Iris pigment epithelial cell (primary cell): ENCODE measurements at places on chromosomes 1 and 21.

DNA sequence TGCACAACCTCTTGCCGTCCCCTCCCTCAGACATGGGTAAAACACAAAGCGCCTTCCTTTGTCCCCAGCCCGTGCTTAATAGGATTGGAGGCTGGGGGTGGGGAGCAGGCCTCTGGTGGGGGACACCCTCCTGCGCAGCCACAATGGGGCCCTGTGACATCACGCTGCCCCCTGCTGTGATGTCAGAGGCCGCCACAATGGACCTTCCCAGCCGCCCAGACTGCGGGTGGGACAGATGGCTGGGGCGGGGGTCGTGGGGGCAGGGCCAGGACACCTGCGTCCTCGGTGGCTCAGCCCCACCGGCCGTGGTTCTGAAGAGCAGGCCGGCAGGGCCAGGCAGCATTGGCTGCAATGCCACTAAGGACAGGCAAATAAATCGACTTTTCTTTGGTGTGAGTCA lies 39.9 kb downstream of the EPHA2 start:
- DNase-seq, result no peak

GRCh38 chr1:214066190-214066589 lies 78.4 kb downstream of the PROX1 start:
- no peak for DNase-seq

DNA sequence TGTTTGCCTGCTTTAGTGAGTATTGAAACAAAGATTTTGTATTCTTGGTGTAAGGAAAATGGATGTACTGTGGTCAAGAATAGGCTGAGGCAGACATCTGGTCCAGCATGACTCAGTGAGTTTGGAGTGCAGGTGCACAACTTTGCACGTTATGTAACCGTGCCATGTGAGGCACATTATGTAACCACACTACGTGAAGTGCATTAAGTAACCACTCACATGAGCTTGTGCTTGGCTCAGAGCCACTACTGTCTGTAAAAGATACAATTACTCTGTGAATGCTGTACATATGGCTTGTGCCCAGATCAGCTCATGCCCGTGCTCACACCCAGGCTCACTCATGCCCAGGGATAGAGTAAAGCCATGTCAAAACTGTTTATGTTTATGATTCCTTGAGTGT lies 216.8 kb downstream of the CTH start:
- DNase-seq, result no peak

GRCh38 chr1:30129001-30129408 lies 594.4 kb downstream of the MATN1 start:
- DNase-seq, result no peak

DNA sequence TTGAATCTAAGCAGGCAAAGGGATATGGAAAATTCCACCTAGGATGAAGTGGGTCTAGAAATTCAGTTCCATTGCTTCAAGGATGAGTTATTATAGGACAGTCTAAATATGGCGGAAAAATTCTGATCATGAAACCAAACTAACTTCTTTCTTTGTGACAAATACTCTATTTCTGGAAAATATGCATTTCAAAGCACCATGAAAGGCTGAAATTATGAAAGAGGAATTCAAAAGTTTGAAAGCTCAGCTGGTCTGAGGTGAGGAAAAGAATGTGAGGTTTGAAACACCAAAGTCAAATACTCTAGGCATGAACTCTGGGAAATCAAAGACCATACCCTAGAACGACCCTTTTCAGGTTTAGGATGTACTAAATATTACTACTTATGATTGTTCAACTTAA lies 36.4 kb upstream of the COL11A1 start:
- DNase-seq, result no peak

- DNase-seq, result no peak
Observed at GRCh38 chr1:58047265-58047858, 499.2 kb downstream of the OMA1 start.

- DNase-seq, result no peak
Observed at GRCh38 chr1:206468571-206468970, 1.7 kb upstream of the IKBKE start.

DNA sequence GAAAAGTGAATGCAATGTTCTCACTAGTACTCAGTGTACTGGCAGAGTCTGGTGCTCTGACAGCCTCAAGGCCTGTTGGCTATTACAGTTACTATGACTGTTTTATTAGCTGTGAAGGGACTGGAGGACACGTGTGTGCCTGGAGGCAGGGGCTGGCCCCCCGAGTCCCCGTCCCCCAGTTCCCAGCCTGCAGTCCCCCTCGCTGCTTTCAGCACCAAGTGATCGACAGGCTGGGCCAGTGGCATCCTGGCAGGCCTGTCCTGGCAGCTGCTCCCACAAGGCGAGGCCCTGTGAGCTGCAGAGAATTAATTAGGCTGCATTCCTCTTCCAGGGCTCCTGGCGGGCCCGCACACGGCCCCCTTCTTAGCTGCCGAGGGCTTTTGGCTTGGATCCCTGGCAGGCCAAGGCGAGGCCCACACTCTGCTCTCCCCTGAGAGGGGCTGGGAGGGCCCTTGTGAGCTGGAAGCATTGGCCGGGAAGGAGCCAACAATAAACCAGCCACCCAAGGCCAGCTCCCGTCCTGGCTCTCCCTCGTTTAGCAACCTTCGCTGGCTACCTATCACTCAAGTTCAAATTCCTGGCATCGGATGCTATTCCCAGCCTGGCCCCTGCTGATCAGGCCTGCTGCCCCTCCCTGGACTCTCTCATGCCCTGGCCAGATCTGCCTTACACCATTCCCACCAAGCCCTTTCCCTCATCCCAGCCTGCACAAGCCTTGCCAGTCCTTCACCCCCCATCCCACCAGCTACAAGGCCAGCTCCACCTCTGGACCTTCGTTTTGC lies 9.8 kb downstream of the EDN2 start:
- DNase-seq, result no peak

GRCh38 chr1:152533327-152533938 lies 19.2 kb downstream of the CRCT1 start:
- peak; percentile 12 for DNase-seq
